Natural killer cell (primary cell): ENCODE measurements at places on chromosomes 2 and 18.

- DNase-seq, result no peak
Measured at GRCh38 chr18:76927223-76927725, 104.9 kb downstream of the ZNF236 start.

- DNase-seq, result no peak
Measured at GRCh38 chr2:237736783-237737182, 61.8 kb upstream of the RBM44 start.

DNA sequence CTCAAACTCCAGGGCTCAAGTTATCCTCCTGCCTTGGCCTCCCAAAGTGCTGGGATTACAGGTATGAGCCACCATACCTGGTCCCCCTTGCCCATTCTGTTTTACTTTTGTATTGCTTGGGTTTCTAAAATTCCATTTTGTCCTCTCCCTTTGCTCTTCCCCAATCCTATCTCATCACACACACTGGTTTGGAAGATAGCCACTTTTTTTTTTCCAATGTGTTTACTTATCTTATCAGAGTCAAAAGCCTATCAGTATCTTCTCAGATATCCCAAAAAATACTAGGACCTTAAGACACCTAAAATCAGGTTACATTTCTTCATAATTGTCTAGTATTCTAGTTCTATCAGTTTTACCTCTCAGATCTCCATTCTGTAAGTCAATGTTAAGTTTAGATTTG lies 56.1 kb downstream of the MSH2 start:
- DNase-seq, result no peak

- no peak for DNase-seq
Measured at GRCh38 chr2:33354981-33355380, 121.5 kb upstream of the RASGRP3 start.

GRCh38 chr2:3073041-3073595 lies 304.5 kb downstream of the EIPR1 start:
- DNase-seq, result no peak

DNA sequence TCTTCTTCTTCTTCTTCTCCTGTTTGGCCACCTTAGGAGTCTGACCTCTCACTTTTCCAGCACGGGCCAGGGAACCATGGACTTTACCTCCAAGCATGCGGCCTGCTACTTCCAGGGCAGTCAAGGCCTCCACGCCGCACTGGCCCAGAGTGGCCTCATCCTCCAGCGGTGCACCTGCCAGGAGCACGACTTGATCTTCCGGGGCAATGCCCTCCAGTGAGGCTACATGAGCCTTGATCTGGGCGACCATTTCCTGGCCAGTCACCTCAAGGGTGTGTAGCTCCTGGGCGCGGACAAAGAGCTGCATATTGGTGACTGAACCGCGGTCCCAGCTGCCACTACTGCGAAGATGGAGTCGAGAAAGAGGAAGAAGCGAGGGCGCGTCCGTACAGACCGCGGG lies 67.1 kb downstream of the DIPK1C start:
- no peak for DNase-seq

DNA sequence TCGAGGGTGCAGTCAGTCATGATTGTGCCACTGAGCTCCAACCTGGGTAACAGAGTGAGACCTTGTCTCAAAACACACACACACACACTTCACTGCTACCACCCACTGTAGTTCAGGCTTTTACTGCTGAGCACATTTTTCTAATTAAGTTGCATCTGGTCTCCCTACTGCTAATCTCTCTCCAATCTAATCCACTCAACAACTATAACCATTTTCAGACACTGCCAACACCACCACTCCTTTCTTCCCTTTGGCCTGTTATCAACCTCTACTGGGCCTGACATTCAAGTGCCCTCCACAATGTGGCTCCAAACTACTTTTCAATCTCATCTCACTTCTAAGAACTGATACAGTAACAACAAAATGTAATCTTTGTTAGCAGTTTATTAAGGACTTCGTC lies 44.8 kb downstream of the RMP24 start:
- DNase-seq, result no peak

- no peak for DNase-seq
Measured at GRCh38 chr2:242056026-242056425, 186.5 kb downstream of the RTP5 start.

- no peak for DNase-seq
Measured at GRCh38 chr2:220346919-220347318, 719.5 kb downstream of the SLC4A3 start.

DNA sequence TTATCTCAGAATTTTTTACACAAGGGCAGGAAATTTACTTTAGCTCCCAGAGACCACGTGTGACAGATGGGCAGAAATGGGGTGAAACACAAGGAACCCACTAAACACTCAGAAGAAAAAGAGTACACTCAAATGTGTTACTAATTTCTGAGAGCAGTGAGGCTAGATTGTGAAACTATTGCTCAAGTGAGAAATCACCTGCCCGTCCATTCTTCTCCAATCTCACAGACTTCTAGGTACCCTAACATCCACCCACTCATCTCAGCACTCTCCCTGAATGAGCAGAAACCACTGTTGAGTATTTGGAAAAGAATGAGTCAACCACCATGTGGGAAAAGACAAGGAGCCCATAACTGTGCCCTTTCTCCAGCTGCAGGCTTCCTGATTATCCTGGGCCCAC lies 293.0 kb upstream of the CDH2 start:
- no peak for DNase-seq

GRCh38 chr2:71678874-71679273 lies 225.5 kb downstream of the DYSF start:
- no peak for DNase-seq

GRCh38 chr18:55252053-55252675 lies 292.9 kb upstream of the CCDC68 start:
- no peak for DNase-seq

- DNase-seq, result no peak
Measured at GRCh38 chr2:8388781-8389180, 293.1 kb upstream of the ID2 start.

GRCh38 chr18:38019292-38019691 lies 453.7 kb upstream of the CELF4 start:
- no peak for DNase-seq

DNA sequence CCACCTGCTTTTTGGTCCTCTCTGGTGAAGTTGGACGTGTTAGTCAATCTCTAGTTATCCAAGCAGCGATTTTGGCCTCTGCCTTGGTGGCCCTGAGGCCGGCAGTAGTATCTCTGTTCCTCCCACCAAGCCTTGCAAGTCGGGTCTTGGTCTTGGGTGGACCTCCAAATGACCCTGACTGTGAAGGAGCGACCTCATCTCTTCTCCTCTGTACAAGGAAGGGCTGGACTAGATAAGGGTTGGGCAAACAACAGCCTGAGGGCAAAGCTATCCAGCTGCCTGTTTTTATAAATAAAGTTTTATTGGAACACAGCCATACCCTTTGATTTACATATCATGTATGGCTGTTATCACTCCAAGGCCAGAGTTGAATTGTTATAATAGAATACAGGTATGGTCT lies 74.6 kb upstream of the FOSL2 start:
- DNase-seq, result no peak

DNA sequence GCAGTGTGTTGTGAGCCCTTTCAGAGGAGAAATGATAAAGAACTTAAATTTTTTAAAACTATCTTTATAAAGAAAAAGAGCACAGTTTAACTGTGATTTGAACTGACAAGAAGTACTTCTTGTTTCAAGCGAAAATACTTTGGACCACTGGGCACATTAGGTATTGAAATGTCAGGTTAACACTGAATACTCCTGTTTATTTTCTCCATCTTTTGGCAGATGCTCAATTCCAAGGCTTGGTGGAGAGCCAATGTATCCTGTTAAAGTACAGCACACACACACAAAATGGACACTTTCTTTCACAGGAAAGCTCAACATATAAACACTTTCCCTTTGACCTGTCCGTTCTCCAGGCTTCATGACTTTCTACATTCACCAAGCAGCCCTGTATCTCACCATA lies 32.6 kb upstream of the SP3 start:
- DNase-seq, result no peak

DNA sequence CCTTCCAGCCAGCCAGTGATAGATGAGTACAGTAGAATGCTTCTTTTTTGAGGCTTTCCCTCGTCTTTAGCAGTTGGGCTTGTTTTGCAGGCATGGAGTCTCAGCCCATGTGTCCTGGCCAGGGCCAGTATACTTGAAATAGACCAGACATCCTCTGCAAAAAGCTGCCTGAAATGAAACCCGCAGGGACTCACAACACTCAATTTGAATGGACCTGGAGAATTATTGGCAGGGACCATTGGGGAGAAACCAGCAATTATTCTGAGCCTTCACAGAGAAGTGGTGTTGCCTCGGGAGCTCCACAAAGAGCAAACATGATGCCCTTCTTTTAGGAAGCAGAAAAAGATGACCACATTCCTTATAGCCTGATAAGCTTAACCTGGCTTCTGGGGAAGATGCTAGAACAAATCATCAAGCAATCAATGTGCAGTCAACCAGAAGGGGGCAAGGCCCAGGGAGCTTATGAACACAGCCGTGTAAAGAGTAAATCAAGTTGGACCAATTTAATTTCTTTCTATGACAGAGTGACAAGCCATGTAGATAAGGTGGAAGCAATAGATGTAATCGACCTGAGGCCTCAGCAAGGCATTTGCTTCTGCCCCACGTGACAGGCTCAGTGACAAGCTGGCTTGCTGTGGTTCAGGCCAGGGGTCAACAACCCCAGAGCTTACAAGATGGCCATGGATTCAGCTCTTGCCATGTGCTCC lies 42.1 kb downstream of the BOD1L2 start:
- no peak for DNase-seq

DNA sequence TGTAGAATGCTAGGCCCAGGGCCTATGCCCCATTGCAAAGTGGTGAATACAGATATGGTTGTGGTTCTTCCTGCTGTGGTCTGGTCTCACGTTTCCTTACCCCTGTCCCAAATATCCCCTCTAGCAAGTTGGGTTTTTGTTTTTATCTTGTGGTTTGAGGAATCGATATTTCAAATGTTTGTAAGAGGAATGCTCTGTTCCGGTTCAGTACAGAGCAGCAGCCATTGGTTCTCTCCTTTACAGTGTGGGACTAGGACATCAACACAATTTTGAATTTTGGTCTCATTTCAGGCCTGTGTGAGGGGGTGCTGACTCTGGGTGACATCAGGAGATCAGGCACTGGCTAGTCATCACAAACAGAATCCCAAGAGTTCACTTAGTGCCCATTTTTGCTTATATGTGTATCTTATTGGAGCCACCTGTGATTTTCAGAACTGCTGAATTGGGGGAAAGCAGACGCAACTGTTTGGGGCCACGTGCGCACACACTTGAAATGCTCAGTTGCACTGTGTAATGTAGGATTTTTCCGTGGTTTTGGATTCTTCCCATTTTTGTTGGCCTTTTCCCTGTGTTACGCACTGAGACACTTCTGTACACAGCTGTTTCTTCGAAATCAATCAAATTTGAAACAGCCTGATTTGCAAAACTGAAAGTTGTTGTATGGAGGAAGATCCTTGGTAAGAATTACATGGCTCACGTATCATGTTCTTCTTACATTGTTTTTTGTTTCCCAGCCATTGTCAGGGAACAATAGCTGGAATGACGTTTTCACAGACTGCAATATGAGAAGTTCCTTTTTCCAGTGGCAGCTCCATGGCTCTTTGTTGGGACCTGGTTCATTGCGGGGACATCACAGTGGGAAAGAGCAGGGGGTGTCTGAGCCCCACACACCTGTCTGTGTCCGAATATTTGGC lies 8.6 kb downstream of the SH3BP4 start:
- DNase-seq, result no peak

DNA sequence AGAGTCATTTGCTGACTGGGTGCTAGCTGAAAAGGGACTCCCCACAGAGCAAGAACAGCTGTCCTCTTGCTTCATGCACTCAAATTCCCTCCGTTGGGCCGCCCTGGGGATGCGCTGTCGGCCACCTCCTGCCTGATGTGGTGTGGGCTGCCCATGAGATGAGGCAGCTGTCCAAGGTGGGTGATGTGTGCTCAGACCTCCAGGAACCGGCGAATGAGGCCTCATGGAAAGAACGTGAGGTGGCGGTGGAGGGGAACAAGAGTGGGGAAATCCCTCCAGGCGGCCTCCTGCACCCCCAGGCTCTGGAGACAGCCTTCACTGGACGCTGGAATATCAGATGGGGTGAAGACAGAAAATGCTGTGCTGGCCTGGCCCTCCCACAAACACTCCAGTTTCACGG lies 79.8 kb downstream of the LONRF2 start:
- no peak for DNase-seq

- no peak for DNase-seq
Measured at GRCh38 chr2:30237239-30237965, 6.1 kb downstream of the LBH start.

- DNase-seq, result no peak
Measured at GRCh38 chr18:79453816-79454735, 58.3 kb downstream of the NFATC1 start.

DNA sequence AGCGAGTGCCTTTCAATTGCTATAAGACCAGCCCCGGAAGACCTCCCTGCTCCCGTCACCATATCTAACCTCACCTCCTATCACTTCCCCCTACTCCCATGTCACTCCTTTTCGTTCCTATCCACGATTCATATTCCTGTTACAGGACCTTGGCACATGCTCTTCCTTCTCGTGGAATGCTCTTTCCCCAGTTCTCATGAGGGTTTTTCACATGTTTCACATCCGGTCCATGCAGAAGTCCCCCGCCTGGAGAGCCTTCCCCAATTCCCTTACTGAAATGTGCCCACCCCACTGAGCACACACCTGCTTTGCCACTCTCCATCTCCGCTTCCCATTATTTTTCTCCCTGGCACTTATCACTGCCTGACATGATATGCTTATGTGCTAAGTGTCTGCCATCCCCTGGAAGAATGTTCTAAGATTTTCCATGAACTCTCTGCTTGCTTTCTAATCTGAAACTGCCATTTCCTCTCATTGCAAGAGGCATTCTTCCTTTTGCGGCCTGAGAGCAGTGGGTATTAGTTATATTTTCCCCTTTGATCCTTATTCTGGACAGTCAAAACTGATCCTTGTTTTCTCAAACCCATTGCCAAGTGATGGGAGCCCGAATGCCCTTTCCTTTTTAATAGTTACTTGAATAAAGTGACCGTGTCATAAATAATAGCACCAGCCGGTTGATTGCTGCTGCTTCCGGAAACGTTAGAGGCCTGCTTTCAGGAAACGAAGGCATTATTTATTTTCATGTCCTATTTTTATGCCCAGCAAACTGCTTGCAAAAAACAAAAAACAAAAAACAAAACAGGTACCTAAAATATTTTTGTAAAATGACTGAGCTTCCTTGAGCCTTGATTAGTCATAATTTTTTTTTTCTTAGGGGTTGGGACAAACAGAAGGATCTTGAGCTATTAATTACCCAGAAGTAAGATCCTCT lies 127.9 kb downstream of the ZNF532 start:
- DNase-seq, result no peak
